ENCODE measurements at places on chromosomes 5 and 9.

DNA sequence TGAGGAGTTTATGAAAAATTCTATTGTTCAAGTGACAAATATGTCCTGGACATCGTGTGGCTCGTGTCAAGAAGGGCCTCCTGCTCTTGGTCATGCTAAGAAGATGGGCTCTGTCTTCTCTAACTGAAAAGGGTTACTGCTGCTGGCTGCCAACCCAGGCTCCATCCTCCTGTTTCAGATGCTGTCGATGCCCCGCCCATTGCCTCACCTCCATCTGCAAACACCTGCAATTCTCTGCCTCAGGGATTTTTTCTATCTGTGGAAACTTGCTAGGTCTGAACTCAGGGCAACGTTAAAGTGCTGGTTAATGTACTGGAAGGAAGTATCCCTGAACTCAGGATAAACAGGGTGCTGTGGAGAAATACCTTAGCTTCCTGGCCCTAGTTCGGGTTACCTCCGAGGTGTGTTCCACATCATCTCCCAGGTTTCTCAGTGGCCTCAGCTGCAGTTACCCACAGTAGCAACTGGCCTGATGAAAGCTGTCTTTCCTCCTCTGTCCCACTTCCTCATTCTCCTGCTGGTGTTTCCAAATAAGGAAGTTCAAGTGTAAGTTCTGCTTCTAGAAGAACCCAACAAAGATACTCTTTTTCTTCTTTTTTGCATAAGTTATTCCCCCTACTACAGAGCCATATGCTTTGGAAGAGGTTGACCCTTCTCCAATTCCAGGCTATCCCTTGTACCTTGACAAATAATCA is 151.7 kb upstream of the SMIM23 start:
- DNase-seq: no peak

DNA sequence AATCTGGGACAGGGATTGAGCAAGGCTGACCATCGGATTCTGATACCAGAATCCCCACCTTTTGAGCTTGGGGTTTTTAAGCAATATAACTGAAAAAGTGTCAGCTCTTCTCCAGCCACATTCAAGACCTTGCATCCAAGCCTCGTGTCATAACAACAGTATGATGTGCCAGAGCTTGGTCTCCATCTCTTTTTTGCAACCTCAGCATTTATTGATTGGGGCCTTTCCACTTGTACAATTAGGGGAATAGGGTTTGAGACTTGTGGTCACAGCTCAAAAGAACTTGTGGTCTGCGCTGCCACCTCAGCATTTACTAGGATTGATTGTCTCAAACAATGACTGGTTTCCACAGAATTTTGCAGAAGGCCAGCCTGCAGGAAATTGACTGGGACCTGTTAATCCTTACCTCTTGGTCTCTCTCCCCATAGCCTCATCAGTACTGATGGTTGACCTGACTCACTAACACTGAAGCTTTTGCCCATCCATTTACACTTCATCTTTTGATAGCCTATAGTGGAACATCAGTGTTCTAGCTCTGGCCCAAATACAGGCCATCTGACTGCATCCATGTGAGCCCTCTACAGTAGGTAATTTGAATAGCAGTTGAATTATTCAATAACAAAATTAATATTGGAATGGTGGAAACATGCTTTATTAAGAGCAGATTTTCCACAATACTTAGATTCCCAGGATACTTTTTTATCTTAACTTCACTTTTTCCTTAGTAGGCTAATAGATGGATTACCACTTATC is 381.6 kb upstream of the PRR16 start:
- DNase-seq: no peak

DNA sequence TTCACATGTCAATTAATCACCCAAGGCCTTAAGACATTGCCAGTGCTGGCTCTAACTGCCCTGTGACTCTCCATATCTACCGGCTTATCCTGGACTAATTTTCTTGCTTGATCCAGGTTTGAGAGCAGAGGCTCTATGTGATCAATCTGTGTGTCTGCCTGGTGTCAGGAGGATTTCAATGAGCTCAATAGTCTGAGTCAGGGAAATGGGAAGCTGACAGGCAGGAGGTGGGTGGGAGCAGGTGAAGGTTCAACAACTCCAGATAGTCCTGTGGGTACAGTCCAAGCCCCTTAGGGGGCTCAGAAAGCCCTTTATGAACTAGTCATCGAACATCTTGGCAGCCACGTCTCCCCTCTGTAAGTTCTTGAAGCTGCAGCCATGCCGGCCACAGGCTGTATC is 72.2 kb downstream of the SHB start:
- no peak for DNase-seq

GRCh38 chr9:33425128-33425533 is 22.3 kb downstream of the AQP3 start:
- DNase-seq: no peak

DNA sequence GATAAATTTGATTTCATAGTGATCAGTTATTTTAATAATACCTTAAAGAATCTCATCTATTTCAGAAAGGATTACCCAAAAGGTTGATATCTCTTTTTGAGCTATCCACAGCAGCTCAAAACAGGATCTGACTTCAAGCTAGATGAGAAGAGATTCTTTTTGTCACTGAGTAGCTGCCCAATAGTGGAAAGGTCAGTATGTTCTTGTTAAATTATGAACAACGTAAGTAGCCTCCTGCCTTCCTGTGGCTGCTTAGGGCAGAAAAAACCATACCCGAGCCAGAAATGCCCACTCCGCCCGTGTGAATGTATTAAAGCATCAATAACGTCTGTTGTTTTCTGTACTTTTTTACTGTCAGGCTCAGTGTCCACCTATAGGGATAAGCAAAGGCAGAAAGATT is 51.3 kb upstream of the PRUNE2 start:
- DNase-seq: no peak

GRCh38 chr9:95249986-95250385 is 67.5 kb downstream of the FANCC start:
- DNase-seq: no peak

DNA sequence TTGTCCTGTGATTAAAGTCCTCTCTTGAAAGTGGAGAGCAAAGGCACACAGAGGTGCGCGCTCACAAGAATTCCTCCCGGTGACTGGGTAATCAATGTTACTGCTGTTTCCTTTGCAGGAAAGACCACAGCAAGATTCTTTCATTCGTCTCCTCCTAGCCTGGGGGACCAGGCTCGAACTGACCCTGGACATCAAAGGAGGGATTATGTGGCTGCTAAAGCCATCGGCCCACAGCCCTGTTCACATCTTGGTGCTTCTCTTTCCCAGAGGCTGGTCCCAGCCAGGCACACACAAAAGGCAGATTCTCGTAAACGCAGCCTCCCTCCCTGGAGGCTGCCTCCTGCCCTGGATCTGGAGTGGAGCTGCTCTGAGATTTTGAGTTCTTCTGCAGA is 230.9 kb downstream of the FANCC start:
- DNase-seq: no peak
